DMS53 (cell line): ENCODE measurements at places on chromosomes 4 and X.

DNA sequence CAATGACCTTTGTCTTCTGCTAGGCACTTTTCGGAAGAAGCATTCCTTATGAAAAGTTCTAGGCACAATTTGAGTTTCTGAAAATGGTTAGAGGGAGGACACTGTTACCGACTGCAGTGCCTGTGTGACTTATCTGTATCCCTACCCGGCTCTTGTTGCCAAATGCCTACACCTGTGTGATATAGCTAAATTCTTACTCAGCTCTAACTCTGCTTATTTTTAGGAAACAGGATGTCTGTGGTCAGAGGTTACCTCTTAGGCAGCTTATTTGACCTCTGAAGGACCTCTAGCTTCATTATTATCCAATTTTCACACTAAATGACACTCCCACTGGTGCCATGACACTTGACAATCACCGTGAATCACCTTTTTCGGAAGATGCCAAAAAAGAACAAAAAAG lies 561.1 kb upstream of the SMIM31 start:
- no peak for DNase-seq

DNA sequence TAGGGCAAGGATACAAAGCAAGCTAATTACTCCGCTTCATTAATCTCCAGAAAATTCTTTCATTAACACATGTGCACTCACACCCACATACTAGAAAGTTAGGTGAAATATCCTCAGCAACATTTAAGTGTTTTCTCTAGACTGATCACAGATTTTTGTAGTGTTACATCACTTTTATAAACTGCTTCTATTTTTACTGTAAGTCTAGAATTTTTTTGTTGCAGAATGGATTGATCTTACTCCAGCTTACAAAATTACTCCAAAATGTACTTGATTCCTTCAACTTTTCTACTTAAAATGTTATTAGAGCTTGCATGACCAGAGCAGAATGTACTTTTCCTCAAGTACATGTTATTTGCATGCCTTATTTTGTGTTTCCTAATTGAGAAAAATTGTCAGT lies 2325.2 kb downstream of the PCDH7 start:
- DNase-seq = no peak

GRCh38 chr4:19577097-19577496 lies 674.6 kb upstream of the SLIT2 start:
- no peak for DNase-seq

- DNase-seq = no peak
These were observed 9.3 kb downstream of the NKX1-1 start for GRCh38 chr4:1396806-1397455.

DNA sequence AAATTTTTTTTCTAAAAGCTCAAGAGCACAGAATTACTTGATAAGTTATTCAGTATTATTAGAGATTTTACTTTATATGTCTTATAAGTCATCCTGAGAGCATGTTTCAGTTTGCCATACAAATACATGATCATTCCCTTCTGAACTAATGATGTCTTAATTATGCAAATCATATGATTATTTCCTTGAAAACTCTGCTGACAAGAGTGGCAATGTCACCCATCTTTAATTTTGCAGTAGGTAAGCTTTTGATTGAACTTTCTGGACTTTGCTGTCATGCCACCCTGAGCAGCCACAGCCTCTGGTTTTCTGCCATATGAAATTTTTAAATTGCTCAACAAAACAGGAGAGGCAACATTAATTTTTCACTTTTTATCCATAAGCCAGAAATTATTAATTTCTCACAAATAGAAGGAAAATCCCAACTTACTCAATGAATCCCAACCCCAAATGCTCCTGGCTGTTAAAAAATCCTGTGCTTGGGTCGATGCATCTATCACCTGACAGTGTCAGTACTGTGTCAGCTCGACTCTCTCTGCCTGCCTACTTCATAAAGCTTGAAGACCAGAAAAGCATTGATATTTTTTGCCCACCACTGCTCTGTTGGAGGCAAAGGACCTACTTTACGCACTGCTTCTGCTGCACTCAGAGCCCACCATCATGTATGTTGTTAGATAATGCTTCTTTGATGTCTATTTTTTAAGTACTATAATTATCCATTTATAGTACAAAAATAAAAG lies 11.6 kb upstream of the HADH start:
- no peak for DNase-seq

- no peak for DNase-seq
These were observed 48.8 kb upstream of the HHIP start for GRCh38 chr4:144597171-144597570.

GRCh38 chrX:108299101-108299591 lies 139.1 kb downstream of the COL4A6 start:
- no peak for DNase-seq

DNA sequence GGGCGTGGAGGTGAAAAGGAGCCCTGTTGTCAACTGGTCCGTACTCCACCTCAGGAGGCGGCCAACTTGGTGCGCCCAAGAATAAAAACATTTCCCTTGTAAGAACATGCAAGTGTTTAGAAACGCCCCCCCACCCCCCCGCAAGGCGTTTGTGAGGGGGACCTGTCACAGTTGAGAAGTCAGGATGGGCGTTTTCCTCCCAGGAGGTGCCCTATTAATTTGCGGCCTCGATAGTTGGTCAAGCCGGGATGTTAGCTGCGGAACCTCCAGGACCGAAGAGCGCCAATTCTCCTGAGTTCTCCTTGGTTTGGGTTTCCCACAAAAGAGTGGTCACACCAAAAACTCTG lies 651 bp upstream of the SAP30 start:
- peak; percentile 68 for DNase-seq

GRCh38 chr4:37747772-37748330 lies 61.7 kb upstream of the RELL1 start:
- DNase-seq = no peak

DNA sequence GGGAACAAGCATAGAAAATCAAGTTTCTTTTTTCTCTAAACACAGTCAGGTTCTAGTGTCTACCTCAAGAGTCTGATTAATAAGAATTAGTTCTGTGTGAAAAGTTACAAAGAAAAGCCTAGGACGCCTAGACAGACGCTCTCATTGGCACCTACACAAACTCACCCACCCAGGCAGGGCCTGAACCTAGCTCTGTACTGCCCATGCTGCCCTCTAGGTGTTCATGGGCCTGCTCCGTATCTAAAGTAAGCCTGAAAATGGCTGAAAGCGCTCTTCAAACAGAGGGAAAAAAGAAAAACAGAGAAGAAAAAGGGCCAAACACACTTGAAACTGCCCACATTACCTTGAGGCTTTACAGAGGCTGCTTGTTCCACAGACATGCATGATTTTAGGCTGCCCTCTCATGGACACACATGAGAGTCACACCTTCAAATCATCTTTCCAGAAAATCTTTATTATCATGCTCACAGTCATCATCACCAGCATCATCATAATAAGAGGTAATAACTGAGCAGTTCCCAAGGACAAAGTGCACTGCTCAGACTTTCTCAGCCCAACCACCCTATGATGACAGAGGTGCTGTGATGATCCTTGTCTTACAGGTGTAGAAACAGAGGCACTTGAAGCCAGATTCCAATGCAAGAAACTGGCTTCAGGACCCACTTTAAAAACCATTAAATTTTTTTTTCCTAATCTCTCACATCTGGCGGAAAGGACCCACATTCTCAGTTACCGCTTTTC lies 49.6 kb downstream of the MAP7D2 start:
- DNase-seq = peak; percentile 84

DNA sequence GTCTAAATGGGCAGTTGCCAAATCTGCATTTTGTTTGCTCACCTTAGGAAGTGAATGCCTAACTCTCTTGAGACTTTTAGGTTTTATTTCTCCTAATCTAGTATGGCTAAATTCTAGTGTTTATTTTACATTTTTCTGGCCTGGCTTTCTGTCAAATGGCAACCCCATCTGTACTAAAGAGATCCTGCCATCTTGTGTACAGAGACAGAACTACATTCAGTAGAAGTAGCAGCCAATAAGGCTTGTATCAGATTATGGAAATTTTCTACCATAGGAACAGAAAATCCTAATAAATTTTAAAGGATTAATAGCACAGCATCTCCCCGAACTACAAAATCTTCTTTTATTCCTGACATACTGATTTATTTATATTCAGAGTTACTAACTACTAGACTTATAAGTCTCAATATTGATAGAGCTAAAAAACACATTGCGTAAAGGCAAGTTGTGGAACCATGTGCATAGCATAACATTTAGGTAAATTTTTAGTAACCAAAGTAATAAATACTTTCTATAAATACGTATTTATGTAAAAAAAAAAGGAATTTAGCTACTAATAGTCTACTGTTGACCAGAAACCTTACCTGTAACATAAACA lies 45.5 kb downstream of the TMEM144 start:
- DNase-seq = peak; percentile 69

DNA sequence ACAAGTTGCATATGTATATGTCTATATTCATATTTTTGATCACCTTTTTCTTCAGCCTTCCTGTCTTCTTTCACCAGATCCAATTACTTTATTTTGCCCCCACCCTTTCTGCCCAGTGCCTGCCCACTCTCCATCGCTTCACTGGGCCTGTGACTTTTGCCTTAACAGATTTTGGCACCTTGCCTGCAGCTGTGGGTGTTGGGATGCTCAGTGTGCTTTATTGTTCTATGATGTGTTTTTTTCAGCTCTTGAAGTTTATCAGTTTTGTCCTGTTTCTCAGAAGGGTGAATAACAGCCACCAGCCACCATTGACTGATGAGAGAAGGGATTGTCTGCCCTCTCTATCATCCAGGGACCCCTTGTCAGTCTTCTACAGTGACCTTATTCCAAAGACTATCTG lies 77.2 kb upstream of the GALNT7 start:
- no peak for DNase-seq

GRCh38 chrX:98405376-98405775 lies 1521.7 kb downstream of the RPA4 start:
- peak; percentile 48 for DNase-seq

- no peak for DNase-seq
These were observed 131.7 kb downstream of the SLC4A4 start for GRCh38 chr4:71470524-71470923.

DNA sequence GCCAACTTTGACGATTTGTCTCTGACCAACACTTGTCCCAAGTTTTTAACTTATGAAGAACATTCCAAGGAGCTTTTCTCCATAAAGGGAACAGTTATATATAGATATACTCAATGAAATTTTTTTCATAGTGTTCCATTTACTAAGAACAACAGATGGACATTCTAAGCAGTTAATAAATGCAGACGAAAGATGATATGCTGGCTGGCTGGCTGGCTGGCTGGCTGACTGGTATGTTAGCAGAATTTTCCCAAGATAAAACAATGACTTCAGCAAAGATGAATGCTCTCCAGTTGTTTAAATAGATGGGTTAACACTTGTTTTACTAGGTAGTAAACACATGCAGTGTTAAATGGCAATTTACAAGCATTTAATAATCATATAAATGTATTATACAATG lies 62.2 kb downstream of the SPANXN3 start:
- DNase-seq = peak; percentile 44

- no peak for DNase-seq
These were observed 19.8 kb downstream of the PSAPL1 start for GRCh38 chr4:7414736-7415510.

DNA sequence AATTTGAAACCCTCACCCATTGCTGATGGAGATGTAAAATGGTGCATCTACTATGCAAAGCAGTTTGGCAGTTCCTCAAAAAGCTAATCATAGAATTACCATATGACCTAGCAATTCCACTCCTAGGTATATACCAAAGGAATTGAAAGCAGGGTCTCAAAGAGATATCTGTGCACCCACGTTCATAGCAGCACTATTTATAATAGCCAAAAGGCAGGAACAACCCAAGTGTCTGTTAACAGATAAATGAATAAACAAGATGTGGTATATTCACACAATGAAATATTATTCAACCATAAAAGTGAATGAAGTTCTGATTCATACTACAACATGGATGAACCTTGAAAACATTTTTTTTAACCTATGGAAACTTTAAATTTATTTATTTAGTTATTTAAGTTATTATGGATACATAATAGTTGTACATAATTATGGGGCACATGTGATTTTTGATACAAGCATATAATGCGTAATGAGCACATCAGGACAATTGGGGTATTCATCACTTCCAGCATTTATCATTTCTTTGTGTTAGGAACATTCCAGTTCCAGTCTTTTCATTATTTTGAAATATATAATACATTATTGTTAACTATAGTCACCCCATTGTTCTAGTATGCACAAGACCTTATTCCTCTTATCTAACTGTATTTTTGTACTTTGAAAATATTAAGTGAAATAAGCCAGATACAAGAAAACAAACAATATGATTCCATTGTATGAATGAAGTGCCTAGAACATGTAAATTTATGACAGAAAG lies 205.6 kb upstream of the CNKSR2 start:
- no peak for DNase-seq

DNA sequence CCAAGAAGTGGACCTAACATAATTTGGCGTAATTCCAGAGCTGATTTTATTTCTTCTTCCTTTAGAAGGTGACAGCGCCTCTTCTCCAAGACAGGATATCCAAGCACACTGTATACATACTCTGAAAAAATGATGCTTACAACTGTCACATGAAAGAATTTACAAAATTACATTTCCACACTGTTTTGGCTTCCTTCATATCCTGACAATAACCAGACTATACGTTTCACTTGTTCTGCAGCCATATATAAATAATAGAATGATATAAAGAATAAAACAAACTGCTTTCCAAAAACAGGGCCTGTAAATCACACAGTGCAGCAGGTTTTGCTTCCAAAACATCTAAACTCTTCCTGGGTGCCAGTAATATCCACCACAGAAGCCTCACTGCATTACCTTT lies 141.6 kb downstream of the FBXO8 start:
- no peak for DNase-seq

- no peak for DNase-seq
These were observed 96.1 kb upstream of the VCX start for GRCh38 chrX:7746856-7747255.

DNA sequence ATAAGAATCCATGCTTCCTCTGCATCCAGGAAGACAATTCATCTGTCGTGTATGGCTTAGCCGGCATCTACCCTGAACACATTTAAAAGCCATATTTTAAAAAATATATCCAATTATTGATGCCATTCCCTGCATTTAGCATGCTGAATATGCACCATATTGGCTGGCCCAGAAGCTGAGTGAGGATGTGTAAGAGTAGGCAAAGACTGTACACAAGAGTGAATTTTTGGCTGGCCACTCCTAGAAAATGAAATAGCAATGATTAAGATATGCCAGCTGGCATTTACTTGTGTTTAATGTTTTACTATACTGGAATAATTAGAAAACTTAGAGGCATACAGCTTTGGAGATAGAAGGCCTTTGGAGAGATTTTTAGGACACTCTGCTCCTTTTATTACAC lies 25.8 kb downstream of the GABRA4 start:
- no peak for DNase-seq

DNA sequence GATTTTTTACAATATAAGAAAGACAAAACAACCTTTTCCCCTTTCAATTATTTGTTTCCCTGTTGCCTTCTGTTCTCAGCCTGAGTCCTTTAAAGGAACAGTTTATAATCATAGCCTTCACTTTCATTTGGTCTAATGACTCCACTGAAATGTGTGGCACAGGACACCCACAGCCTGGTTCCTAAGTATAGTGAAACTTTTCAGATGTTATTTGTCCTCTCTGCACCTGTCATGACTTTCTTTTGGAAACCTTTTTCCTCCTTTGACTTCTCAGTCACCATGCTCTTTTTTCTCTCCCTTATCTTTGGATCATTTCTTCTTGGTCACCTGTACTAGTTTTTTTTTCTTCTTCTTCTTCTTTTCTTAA lies 237.8 kb upstream of the ANXA3 start:
- DNase-seq = no peak
